GOT3 (cell line): ENCODE measurements at places on chromosomes 1 and 21.

GRCh38 chr21:25908495-25908894 is 173.7 kb downstream of the GABPA start:
- no peak for DNase-seq

GRCh38 chr1:154940213-154940560 is 3.7 kb upstream of the PMVK start:
- DNase-seq = no peak

GRCh38 chr1:41765152-41765551 is 153.6 kb downstream of the HIVEP3 start:
- no peak for DNase-seq

DNA sequence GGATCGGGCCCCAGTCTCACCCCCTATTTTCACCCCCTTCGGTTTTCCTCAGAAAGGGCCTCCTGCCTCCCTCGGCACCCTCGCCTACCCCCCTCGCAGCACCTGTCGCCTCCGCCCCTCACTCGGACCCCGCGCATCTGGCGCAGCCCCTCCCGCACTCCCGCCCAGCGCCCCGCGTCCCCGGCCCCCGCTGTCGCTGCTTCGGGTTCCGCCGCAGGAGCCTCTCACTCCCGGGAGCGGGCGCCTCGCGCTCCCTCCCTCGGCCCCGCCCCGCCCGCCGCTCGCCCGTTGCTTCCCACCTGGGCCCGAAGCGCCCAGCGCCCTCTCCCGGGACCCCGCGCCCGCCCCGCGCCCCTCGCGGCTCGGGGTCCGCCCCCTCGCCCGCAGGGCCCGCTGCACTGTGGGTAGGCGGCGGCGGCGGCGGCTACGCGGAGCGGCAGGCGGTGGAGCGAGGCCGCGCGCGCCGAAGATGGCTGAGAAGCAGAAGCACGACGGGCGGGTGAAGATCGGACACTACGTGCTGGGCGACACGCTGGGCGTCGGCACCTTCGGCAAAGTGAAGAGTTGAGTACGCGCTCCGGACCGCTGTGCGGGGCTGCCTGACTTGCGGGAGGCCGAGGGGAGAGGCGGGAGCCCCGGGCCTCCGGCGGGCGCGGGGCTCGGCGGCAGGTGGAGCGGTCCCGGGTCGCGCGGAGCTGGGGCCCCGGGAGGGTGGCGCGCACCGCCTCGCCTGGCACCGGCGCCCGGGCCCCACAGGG is at the start of gene PRKAA2:
TSS of gene PRKAA2 (plus strand) at position 396 of the 758 bp plus-strand sequence. CDS start at position 470, 74 bp downstream.
- DNase-seq = peak; percentile 2

- no peak for DNase-seq
Observed at GRCh38 chr1:66982561-66983260, 57.9 kb downstream of the MIER1 start.

- no peak for DNase-seq
Observed at GRCh38 chr21:41381731-41382130, 19.9 kb downstream of the MX2 start.

DNA sequence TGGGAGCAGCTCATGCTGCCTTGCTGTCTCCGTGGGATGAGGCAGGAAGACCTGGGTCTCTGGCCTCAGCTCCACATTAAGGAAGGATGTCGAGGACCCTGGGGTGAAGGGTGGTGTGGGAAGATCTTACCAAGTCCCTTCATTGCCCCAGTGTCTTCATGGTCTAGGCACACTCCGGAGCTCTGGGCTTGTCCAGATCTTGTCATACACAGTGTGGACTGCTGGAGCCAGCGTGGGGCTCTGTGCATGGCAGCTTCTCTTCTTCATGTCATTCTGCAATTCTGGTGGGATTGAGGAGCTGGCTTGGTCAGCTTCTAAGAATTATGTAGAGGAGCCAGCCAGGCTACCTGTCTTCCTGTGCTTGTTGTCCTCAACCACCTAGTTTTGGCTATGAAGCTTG is 79.3 kb upstream of the ETV3 start:
- no peak for DNase-seq

GRCh38 chr1:242629396-242629795 is 104.9 kb upstream of the PLD5 start:
- DNase-seq = no peak
